ENCODE measurements at places on chromosomes 3 and 15.

- DNase-seq, result no peak
Observed at GRCh38 chr15:29107971-29108645, 161.5 kb downstream of the NSMCE3 start.

GRCh38 chr3:167650459-167650858 lies 3.3 kb downstream of the WDR49 start:
- DNase-seq, result no peak

- no peak for DNase-seq
Observed at GRCh38 chr3:95901948-95902347, 912.4 kb upstream of the EPHA6 start.

DNA sequence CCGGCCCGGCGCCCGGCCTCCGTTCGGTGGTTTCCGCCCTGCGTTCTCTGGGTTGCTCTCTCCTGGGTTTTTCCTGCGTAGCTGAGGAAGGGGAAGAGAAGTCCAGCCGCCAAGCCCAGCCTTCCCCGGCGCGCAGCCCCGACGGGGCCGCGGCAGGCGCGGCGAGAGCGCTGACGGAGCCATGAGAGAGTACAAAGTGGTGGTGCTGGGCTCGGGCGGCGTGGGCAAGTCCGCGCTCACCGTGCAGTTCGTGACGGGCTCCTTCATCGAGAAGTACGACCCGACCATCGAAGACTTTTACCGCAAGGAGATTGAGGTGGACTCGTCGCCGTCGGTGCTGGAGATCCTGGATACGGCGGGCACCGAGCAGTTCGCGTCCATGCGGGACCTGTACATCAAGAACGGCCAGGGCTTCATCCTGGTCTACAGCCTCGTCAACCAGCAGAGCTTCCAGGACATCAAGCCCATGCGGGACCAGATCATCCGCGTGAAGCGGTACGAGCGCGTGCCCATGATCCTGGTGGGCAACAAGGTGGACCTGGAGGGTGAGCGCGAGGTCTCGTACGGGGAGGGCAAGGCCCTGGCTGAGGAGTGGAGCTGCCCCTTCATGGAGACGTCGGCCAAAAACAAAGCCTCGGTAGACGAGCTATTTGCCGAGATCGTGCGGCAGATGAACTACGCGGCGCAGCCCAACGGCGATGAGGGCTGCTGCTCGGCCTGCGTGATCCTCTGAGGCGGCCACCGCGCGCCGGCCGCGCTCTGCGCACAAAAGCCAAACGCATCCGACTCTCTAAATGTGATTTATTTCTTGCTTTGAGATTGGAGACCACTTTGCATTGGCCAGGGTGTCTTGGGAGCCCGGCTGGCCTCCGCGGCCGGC lies 727 bp downstream of the RAP2B start:
- no peak for DNase-seq

DNA sequence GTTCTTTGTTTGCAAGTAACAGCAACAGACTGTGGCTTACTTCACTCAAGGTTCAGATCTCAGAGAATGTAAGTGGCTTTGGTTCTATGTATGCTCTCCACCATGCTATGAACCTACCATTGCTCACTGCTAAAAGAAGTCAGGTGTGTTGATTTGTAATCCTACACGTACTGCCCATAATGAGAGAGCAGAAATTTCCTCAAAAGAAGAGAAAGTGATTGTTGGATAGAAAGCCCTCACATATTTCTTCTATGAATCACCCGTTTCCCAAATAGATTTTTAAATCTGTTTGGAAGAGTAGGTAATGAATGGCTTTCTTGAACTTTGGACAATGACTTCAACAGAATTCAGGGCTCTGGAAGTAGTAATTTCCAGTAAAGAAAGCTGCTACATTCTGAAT lies 565.4 kb downstream of the ROBO2 start:
- DNase-seq, result no peak

DNA sequence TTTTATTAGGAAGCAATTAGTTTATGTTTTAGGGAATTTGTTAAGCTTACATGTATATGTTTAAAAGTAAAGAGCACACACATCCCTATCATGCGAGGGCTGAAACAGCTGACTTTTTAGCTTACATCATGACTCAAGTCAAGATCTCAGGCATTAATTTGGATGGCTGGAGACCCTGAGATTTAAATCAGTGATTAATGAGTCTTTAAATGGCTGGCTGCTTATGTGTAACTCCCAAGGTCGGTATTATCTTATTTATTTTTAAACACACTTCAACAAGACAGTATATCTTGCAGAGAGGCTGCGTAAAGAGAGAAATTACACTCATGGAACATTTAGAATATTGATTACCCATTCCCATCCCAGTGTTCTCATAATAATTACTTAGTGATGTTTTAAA lies 169.4 kb downstream of the KBTBD8 start:
- no peak for DNase-seq

- no peak for DNase-seq
Observed at GRCh38 chr3:169215461-169216352, 447.8 kb downstream of the MECOM start.

DNA sequence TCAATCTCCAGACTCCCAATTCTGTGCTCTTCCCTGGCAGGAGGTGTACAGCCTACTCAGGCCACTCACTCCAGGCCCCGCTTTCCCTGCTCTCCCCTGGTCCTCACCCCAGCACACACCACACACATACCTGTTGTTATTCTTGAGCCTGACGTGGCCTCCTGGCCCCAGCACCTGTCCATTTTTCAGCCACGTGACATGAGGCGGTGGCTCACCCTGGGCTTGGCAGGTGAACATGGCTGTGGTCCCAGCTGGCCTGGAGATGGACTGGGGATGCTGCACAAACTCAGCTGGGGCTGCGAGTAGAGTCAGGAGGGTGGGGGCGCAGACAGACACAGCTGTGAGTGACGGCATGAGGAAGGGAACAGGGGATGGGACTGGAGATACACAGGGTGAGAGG lies 27.3 kb downstream of the RNU5B-1 start:
- no peak for DNase-seq

- no peak for DNase-seq
Observed at GRCh38 chr3:144636833-144637232, 665.2 kb downstream of the DIPK2A start.
